ENCODE measurements at places on chromosomes 5 and 9.

- no peak for DNase-seq
Observed at GRCh38 chr5:51202161-51202560, 181.1 kb upstream of the ISL1 start.

DNA sequence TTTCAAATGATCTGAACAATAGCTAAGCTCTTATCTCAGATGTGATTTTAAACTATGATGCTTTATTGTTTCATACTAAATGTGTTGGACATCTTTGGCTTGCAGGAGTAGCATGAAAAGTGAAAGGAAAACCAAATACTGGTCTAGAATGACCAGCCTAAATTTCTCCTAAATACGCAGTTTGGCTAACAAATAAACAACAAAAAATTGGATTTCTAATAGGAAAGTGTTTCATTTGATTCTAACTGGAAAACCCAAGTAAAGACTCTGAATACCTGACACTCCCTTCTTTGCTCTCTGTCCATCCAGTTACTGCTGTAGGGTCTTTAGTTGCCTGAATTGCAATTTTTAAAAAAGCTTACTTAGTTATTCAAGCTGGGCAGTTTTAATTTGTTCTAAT, 111.7 kb upstream of the ACOT12 start:
- DNase-seq = no peak

GRCh38 chr9:100286257-100286656, 66.5 kb downstream of the TEX10 start:
- DNase-seq = no peak

DNA sequence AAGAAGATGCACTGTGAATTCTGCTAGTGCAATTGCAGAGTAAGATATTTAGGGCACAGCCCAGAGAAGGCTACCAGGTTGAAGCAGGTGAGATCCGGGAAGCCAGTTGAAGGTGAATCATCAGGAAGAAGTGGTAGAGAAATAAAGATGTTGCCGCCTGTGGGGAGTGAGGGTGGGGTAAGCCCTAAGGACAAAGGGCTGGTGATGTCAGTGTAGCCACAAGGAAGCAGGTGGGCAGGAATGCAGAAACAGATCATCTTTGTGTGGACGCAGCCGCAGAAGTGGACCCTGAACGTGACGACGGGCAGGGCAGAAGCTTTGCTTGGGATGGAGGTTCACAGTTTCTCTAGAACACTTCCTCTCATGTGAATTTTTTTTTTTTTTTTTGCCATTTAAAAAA, 164.2 kb downstream of the ACTL7B start:
- no peak for DNase-seq

- no peak for DNase-seq
Observed at GRCh38 chr5:55582256-55582655, 47.5 kb upstream of the PLPP1 start.

DNA sequence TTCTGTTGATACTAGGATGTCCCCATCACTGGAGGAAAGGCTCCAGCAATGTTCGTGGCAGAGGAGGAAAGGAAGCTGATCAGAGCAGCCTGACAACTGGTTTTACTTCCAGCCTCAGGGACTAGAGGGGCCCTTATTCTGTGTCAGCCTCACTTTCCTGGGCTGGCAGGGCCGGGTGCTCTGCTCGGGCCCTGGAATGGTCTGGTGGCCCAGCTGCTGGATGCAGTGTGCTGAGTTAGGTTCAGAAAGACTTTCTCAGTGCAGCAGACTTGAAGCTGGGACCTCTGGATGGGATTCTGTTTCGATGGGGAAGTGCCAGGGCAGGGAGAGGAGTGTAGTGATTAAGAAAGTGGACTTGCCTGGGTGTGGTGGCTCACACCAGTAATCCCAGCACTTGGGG, 81.0 kb downstream of the MACROH2A1 start:
- DNase-seq = no peak

DNA sequence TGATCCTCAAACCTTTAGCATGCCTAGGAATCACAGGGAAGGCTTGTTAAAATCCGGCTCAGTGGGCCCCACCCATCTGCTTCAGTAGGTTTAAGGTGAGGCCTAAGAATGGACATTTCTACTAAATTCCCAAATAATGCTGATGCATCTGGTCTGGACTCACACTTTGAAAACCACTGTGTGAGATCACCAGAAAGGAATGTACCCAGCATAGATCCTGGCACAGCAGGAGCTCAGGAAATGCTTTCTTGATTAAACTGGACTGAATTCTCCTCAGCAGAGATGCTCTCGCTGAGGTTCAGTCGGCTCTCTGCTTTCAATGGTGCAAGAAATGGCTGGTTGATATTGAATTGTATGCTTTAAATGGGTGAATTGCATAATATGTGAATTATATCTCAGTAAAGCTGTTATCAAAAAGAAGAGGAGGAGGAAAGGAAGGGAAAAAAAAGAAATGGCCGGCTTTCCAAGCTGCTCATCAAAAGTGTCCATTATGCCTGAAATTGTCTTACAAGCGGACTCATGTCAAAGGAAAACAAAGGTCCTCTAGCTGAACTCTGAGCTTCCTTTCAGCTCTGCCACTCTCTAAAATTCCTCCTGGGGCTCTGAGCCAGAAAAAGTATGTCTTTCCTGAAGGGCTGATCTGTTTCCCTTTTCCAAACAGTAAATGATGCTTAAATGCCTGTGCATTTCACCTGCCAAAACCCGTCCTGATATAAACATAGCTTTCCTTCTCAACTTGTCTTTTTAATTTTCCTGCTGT, 77.6 kb upstream of the SAP30L start:
- DNase-seq = peak; percentile 95

DNA sequence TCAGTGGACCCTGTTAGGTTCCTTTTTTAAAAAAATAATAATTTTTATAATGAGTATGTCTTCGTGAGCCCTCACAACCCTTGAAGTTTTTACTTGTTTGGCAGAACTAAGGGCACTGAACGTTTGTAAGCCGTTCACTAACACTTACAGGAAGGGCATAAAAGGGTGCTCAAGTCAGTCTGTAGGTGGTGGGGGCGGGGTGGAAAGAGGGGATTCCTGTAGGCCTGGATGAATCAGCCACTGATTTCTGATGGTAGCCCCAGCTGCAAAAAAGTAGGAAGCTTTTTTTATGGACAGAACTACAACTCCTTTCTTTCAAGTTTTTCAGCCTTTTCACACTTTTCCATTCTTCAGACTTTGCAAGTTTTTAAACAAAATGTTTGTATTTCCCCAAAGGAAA, 35.8 kb downstream of the PIK3R1 start:
- peak; percentile 40 for DNase-seq

GRCh38 chr9:84761137-84761808, 91.7 kb downstream of the NTRK2 start:
- no peak for DNase-seq

- no peak for DNase-seq
Observed at GRCh38 chr5:7867260-7867659, 1.6 kb downstream of the FASTKD3 start.

GRCh38 chr5:72465601-72466563, 41.3 kb downstream of the ZNF366 start:
- DNase-seq = peak; percentile 81

- peak; percentile 4 for DNase-seq
Observed at GRCh38 chr5:158947846-158948245, 151.9 kb downstream of the EBF1 start.

DNA sequence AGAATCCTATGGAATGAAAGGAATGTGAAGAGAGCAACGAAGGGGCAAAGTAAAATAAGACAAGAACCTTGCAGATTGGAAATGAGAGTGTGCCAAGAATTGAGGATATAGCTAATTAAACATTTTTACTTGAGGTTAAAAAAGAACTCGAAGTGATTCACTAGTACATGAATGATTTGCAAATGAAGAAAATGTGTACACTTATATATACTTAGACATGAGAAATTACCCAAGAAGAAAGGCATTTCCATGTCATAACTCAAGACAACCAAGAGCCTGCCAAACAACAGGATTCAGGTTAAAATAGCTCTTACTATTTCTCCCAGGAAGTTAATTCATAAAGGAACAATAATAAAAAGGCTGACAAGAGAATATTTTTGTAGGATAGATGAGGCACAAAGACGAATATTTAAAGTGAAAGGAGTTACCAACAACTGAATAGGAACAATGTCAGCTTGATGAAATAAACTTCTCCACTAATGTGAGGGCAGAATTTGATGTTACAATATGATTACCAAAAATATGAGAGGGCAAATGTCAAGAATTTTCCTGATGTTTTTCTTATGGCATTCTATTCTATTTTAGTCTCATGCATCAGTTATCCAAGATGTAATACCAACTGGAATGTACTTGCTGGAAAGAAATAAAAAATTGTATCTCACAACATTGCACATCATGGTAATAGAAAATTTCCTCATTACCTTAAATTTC, 18.9 kb upstream of the NPR3 start:
- DNase-seq = peak; percentile 88

- DNase-seq = peak; percentile 44
Observed at GRCh38 chr5:163846512-163846911, 341.1 kb downstream of the MAT2B start.

GRCh38 chr9:134373269-134373668, 47.0 kb downstream of the RXRA start:
- no peak for DNase-seq

DNA sequence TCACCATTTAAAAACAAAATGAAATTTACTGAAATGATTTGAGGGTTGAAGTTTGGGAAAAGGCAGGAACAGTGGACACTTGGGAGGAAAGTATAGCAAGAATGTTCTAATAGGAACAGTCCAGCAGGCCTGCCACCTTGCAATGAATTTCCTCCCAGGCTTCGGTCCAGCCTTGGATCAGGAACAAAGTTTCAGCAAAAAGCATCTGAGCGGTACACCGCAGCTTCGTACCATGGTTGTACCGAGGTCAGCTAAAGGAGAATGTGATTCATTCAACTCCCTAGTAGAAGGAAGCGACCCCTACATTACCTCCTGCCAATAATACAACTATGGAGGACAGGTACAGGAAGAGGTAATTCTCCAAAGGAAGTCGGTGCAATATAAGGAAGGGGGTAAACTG, 111.4 kb downstream of the ENC1 start:
- peak; percentile 85 for DNase-seq

DNA sequence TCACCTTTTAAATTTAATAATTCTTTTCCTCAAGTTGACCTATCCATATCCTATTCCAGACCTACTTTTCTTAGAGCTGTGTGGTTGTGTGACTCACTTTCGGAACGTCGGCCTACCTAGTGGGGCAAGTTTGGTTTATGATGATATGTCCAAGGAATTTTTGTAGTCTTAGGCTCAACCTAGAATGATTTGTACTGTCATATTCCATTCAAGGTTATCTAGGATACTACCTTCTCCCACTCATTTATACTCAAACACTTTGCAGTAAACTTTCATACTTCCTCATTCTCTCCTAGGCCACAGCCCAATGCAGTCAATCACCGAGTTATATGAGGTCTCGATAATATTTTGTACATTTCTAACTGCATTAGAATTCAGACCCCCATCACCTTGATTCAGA, 61.9 kb downstream of the PIK3R1 start:
- DNase-seq = peak; percentile 92

GRCh38 chr9:69376651-69377050, 51.6 kb downstream of the ENTREP1 start:
- DNase-seq = peak; percentile 94

- DNase-seq = peak; percentile 85
Observed at GRCh38 chr5:123717139-123717538, 205.2 kb downstream of the CSNK1G3 start.

- no peak for DNase-seq
Observed at GRCh38 chr9:131433302-131433854, 39.5 kb downstream of the PRRC2B start.

- no peak for DNase-seq
Observed at GRCh38 chr5:176334031-176334770, 27.4 kb downstream of the KIAA1191 start.

DNA sequence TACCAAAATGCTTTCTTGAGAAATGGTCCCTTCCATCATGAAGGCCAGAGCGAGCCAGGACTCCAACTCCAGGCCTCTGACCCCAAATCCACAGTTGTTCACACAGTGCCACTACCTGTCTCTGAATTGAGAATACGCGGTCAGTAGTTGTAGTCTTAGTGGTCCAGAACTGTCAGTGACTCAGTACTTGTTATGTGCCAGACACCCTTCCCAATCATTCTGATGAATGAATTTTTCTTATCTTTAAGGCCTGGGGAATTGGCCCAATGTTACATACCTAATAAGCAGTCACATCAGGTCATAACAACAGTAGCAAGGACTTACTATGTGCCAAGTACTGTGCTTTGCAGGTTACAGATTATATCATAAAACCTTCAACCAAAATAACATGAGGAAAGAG, 72.7 kb upstream of the RARS1 start:
- DNase-seq = peak; percentile 86

DNA sequence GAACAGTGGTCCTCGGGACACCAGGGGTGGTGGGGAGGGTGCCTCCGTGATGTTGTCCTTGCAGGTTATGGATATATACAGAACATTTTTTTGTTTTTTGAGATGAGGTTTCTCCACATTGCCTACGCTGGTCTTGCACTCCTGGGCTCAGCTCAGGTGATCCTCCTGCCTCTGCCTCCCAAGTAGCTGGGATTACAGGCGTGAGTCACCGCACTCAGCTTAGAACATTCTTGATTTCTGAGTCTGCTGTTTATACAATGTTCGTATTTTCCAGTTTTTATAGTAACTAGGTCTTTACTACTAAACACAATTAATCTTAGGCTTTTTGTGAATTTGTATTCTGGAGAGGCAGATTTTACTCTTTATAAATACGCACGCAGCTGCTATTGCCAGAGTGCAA, 6.0 kb downstream of the PMPCA start:
- no peak for DNase-seq

DNA sequence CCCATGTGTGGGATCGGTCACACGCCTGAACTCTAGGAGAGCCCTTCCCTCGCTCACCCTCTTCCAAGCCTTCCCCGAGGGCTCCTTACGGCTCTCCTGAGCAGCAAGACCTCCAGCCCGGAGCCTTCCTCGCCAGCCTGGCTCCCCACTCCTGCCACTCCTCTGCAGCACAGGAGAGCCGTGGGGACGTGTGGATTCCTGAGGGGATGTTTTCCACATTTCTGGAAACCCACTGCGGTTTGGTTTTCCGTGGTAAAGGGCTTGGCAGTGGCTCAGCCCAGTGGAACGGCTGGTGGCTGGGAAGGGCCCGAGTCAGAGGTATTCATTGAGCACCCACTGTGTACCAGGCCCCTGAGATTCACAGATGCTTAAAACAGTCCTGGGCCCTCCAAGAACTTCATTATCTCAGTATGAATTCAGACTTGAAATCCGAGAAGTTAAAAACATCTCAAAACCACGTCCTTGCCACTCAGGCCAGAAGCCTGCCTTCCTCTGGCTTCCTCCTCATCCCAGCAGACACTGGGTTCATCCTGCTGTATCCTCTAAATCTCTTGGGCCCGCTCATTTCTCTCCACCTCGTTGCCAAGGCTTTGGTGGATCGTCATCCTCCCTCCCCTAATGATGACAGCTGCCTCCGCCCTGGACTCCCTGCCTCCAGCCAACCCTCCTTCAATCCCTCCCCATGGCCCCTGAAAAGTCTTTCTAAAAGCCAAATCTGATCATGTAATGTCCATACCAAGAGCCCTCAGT, 109.6 kb downstream of the FGF18 start:
- DNase-seq = no peak

GRCh38 chr5:76710991-76711390, 4.9 kb upstream of the F2R start:
- DNase-seq = peak; percentile 68

Measured in astrocyte (in vitro differentiated cells and primary cell).